Left lung (tissue), 14 donors: ENCODE measurements at places on chromosomes 6 and 20.

DNA sequence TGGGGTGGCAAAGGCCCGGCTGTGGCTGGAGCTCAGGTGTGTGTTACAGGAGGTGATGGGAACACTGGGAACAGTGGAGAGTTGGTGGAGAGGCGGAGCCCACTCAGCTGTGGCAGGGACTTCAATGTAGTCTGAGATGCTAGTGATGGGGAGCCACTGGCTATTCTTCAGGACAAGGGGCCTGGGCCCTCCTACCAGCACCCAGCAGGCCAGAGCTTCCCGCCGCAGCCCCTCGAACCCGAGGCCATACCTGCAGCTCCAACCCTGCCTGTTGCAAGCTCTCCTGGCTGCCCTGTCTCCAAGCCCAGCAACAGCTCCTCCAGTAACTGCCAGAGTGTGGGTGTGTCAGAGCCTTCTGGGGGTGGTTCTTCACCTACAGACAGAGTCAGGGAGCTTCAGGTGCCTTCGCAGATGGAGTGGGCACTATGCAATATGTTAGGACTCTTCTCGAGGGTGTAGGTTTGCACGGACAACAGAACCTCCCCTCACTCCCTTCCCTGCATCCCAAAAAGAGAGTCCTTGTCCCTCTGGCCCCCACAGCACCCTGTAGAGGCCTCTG is 146.2 kb upstream of the MLN start:
- DNase-seq, result no peak

DNA sequence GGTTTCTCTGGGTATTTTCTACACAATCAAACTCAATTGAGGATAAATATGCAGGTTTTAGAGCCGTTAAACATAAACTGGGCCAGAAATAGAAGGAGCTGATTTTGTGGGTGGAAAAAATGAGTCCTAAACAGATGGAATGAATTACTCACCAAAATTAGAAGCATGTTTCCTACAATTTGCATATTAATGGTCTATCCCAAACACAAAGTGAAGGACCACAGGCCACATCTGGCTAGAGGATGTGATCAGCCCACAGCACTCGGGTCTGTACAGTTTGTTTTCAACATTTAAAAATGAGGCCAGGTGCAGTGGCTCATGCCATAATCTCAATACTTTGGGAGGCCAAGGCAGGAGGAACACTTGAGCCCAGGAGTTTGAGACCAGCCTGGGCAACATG is 296.3 kb downstream of the PREX1 start:
- no peak for DNase-seq

DNA sequence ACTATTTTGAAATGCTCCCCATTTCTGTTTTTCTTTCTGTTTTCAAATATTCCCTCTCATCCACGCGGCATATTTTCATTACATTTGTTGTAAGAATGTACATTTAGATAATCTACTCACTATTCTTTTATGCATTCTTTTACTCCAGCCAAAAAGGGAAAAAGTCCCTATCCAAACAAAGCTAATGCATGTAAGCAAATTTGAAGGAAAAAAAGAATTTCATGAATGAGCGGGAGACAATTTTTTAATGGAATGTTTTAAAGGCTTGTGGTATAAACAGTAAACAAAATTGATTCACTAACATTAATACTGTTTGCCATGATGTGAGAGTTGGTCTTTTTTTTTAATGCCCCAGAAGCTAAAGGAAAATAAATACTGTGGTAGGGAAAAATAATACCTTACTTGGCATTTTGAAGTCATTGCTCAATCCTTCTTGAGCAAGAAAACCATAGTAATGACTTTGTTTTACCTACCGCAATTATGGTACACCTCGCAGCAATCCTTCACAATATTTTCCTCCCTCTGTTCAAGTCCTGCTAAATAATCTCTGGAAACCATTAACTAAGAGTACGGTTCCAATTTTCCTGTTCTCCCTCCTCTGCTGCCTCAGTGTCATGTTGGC is 79.0 kb downstream of the BACH2 start:
- DNase-seq, result no peak

- DNase-seq, result no peak
Observed at GRCh38 chr6:166509193-166509592, 77.3 kb downstream of the RAMACL start.

DNA sequence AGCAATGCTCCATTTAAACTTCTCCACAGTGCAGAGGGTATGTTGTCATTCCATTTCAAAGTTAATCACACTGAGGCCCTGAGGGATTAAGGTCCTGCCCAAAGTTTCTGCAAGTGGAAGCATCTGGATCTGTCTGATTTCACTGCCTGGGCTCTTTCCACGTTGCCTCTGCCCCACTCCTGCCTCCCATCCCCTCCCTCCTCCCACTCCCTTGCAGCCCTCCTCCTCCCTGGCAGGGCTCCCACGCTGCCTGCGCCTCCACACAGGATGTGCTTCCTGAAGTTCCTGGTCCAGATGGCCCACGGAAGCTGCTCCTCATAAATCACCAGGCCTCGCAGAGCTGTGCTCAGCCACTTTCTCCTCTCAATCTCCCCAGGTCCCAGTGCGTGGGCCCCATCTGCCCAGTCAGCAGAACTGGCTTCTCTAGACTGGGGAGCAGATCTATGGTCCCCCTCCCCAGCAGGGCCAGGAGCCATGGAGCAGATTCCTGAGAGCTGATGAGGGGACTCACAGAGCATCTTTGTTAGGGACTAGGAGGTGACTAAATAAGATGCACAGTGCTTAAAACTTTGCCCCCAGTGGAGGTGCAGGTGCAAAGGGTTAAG is 65.4 kb upstream of the MAFB start:
- no peak for DNase-seq

GRCh38 chr6:143949962-143950361 is 58.1 kb downstream of the PLAGL1 start:
- DNase-seq, result no peak

DNA sequence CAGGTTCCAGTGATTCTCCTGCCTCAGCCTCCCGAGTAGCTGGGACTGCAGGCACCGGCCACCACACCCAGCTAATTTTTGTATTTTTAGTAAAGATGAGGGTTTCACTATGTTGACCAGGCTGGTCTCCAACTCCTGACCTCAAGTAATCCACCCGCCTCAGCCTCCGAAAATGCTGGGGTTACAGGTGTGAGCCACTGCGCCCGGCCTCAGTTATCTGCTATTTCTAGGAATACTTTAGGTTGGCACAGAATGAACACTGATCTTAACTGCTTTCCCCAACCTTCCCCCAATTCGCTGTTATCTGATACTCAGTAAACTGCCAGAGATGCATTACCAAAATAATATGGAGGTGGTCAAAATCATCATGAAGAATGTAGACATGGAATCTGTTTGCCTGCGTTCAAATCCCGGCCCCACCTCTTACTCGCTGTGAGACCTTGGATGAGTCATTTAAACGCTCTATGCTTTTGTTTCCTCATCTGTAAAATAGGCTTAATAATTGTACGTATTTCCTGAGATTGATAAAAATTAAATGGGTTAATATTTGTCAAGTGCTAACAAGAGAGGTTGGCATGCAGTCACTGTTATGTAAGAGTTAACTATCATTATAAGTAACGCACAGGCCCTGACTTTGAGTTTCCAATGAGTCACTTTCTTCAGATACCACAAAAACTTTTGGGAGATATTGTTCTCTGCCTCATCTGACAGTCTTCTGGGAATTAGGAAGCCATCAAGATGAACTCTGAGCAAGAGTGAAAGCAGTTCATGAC is 44.5 kb upstream of the NCOA3 start:
- no peak for DNase-seq

DNA sequence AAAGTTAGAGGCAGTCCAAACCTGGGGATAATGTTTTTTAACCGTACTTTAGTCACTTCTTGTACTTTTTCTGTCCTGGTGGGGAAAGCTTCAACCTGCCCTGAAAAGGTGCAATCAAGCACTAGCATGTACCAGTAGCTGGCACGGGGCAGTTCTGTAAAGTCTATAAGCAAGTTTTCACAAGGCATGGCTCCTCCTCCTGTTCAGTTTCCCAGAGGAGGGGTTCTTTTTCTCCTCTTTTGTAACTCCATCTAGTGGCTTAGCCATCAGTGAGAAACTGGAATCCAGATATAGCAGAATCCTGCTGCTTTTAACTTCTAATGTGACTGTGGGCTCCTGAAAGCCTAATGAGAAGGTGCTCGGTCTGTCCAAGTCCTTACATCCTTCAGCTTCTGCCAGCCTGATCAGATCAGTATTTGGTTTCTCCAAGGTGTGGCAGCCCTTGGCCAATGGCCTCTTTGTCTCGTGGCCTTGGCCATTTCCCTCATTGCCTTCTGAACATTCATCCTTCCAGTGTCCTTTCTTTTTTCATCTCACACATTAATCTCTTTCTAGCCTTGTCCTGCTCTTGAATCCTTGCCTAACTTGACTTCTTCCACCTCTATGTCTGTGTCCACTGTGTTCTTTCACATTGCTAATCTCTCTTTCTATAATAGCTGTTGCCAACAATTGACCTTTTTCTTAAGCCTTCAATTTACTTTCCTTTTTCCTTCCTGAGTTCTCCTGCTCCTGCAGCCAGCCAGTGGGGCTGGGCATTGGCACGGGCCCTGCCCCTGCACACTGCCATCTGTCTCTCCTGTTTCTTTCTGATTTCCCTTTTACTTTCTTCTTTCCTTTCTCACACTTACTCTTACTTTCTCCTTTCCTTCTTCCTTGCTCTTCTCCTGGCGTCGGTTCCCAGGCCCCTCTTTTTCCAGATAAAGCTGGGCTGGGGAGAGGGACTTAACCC is 222.0 kb upstream of the SYNCRIP start:
- peak; percentile 34 for DNase-seq

GRCh38 chr6:163929538-163929937 is 515.0 kb downstream of the QKI start:
- no peak for DNase-seq

- no peak for DNase-seq
Observed at GRCh38 chr6:149933461-149933860, 8.4 kb upstream of the ULBP2 start.

- no peak for DNase-seq
Observed at GRCh38 chr6:139923964-139924475, 549.6 kb upstream of the CITED2 start.

DNA sequence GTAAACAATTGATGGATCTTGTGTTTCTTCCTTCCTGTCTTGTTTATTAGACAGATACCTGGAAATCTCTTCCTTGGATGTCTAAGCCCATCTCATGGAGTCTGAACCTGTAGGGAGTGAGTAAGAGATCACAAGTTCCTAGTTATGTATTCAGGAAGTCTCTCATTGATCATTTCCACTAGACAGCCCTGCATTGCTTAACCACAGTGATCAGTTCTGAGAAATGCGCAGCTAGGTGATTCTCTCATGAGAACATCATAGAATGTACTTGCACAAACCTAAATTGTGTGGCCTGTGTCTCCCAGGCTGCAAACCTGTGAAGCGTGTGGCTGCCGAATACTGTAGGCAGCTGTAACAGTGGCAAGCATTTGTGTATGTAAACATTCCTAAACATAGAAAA is 39.1 kb downstream of the FAM120B start:
- DNase-seq, result no peak

- DNase-seq, result no peak
Observed at GRCh38 chr6:147603392-147604081, 95.0 kb downstream of the SAMD5 start.

- no peak for DNase-seq
Observed at GRCh38 chr6:113184736-113185135, 672.4 kb upstream of the MARCKS start.

DNA sequence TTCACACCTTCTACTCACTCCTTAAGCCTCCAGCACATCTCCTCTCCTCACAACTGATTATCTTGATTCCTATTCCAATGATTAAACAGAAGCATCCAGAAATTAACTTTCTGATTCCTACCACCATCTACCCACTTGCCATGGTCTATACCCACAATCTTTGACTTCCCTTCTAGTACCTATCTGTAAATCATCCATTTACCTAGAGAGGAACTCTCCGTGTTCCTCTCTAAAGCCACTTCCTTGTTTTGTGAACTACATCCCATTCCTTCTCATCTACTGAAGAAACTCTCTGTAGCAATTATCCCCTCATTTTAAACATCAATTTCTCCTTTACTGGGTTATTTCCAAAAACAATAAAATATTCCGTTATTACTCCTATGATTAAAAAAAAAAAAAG is 167.3 kb downstream of the ARHGAP18 start:
- DNase-seq, result no peak

DNA sequence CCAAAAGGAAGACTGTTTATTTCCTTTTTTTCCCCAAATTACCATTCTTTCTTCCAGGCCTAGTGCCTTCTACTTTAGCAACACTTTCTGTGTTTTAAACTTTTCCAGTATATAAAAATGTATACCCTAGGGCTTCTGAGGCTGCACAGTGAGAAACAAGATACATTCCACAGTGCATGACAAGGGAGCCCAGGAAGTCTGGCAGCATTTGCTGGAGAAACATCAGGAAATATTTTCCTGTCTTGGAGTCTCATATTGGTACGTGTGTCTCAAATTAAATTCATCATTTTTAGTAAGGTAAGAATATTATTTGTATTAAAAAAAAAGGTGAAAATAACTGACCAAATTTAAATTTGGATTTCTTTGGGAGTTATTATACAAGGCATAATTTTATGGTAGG is 662.6 kb downstream of the RFPL4B start:
- no peak for DNase-seq

DNA sequence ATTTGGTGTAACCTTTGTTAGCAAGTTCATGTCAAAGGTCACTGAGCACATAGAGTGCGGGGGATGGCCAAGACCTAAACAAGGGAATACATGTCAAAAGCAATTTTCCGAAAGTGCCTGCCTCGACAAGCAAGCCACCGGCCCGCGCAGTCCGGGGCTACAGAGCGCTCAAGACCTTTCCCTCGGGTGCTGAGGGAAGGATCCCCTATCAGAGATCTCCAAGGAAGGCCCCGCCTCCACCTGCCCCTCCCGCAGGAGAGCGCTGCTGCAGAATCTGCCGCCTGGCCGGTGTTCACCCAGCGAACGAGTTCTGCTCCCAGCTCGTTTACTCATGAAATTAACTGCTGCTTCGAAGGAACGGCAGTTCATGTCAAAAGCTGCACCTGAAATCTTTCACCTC is 252.7 kb downstream of the BMP7 start:
- no peak for DNase-seq

- DNase-seq, result no peak
Observed at GRCh38 chr6:166644681-166645080, 17.6 kb upstream of the RPS6KA2 start.

DNA sequence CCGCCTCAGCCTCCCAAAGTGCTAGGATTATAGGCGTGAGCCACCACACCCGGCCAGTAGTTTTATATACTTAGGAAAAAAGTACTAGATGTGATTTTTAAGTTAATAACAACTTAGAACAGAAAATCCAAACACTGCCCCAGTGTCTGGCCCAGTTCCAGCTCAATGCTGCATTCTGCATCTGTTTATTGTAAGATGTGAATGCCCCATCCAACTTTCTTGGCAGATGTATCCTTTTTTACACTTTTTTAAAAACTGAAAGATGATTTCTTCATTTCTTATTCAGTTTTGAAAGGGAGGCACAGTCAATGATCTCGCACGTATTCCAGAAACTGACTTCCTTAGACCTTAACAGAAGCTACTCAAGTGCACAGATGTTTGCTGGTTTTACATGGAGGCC is 85.6 kb upstream of the SRSF6 start:
- DNase-seq, result peak; percentile 49

GRCh38 chr20:44883214-44883902 is 2.1 kb upstream of the YWHAB start:
- no peak for DNase-seq

GRCh38 chr6:15247500-15248450 is 1.9 kb downstream of the JARID2 start:
- DNase-seq, result peak; percentile 62

GRCh38 chr6:28424163-28424562 is 19.1 kb downstream of the ZSCAN23 start:
- no peak for DNase-seq

- DNase-seq, result peak; percentile 92
Observed at GRCh38 chr20:21505810-21506530, 7.9 kb downstream of the NKX2-2 start.
